ENCODE measurements at places on chromosomes 6 and 20.
A peak's percentile ranks its signal among the peaks of the same experiment; 100 is the strongest.

DNA sequence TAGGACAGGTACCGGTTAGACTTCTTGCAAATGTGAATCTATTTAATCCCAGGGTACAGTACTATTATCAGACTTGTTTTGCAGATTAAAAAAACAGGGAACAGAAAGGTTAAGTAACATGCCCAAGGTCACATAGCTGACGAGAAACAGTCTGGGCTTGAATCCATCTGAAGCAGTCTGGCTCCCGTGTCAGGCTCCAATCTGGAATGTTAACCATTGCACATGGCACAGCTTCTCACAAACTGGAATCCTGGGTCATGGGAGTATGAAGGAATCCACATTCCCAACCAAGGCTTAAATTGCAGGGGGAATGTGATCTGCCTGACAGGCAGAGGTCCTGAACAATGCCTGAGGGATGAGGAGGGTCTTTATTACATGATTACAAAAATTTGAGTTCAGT, 187.5 kb upstream of the SPTLC3 start:
- DNase-seq = no peak

DNA sequence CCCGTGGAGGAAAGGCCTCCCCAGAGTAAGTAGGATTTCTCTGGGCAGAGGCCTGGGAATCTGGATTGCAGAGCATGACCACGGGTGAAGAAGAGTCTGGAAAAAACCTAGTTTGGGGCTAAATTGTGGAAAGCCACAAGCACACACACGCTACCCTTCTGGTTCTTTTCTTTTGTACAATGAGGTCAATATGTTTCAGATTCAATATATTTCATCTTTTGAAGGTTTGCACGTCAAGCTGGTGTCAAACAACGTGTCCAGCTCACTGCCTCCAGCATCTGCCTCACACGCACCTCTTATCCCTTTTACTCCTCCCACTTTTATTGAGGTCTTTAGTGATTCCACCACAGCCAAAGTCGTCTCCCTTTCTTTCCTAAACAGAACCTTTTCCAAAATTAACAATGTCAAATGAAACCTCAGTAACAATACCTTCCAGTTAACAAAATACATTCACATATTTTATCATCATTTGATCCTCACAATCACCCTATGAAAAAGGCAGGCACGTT, 773 bp upstream of the EPB41L2 start:
- no peak for DNase-seq

GRCh38 chr6:7042654-7043545, 64.9 kb upstream of the RREB1 start:
- no peak for DNase-seq

GRCh38 chr6:167103041-167103891, 19.6 kb upstream of the CCR6 start:
- DNase-seq = no peak

DNA sequence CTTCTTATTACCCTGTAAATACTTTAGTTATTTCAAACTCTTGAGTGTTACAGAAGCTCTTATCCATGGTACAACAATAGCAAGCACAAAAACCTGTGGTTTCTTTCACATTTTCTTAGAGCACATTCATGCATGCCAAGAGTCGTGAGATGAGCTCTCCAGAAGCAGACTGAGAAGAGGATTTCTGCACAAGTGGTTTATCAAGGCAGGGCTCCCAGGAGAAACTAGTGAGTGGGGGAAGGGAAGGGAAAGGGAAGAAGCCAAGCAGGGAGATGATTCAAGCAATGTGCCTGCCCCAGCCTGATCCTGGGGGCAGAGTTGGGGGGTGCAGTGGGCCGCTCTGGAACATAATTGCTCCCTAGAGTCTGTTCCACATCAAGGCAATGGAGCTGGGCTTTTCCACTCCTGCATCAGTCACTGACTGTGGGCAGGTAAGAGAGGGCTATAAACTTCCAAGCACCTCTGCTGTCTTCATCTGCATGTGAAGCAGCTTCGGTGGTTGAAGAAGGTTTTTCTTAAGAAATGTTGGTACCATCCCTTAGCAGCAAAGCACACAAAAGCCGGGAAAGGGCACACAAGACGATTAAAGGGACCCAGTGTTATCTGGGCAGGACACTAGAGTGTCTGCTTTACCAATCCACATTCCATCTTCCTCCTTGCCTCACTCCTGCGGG, 152.1 kb downstream of the PLCB4 start:
- no peak for DNase-seq

DNA sequence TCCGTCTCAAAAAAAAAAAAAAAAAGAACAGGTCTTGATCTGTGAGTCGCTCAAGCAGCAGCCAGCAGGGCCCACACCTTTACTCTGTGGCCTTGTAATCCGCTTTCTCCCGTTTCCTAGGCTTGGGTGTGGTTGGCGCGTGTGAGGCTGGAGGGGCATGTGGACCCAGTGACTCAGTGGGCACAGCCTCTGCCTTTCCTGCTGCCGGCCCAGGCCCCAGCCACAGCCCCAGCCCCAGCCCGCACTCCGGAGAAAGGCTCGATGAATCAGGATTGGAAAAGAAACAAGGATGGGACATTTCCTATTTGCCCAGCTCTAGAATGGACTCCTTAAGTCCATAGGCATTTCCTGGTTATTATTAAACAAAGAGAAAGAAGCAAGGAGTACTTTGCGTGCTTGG, 4.3 kb downstream of the BHLHE23 start:
- DNase-seq = no peak

DNA sequence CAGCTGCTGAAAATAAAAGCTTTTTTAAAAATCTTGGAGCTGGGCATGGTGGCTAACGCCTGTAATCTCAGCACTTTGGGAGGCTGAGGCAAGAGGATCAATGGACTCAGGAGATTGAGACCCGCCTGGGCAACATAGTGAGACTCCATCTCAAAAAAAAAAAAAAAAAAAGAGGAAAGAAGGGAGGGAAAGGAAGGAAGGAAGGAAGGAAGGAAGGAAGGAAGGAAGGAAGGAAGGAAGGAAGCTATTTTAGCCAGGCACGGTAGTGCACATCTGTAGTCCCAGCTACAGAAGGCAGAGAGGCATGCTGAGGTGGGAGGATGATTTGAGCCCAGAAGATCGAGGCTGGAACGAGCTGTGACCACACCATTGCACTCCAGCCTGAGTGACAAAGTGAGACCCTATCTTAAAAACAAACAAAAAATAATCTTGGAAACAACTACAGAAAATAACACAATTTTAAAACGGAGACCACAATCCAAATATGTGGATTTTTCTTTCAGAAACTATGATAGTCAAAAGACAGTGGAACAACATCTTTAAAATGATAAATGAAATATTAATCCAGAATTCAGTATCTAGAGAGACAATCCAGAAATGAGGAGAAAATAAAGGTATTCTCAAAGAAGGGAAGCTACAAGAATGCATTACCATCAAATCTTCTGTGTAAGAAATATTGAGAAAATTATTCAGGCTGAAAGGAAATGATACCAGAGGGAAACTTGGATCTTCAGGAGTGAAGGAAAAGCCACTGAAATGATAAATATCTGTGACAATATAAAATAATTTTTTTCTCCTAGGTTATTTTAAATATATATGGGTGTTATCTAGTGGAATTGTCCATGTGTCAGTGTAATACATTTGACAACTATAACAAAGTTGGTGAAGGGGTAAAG, 182.0 kb downstream of the GPX5 start:
- no peak for DNase-seq

DNA sequence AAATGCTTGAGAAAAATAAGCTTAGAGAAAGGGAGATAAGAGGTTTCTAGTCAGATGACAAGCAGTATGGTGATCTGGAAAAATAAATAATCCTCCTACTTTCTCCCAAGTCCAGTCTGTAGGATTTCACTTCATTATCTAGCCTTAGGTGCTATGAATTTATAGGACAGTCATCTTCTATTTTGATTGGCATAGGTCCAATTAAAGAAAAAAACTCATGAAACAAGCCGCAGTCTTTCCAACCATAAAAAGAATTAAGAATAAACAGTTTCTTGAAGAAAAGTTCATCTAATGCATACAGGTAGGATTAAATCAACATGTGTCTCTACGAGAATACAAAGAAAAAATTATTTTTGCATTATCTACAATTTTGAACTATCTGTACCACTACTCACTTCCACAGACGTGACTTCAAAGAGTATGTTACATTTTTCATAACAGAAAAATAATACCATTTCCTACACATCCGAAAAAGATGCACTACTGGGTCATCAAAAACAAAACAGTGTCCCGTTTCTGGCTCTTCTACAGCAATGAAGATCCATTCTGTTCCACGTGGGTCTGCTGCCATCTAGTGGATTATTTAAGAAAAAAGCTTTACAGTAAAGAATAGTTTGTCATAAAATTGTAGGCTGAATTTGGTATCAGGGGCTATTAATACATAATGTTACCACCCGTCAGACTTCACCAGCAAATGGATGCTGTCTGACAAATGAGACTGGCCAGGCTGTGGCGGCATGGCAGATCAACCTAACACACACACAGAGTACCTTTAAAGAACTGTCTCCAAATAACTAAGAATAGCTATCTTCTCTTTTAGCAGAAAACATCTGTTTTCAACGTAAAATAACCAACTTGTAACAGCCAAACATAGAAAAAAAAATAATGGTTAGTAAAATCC, 28.9 kb downstream of the STX7 start:
- peak; percentile 58 for DNase-seq

- DNase-seq = peak; percentile 60
These were observed 5.9 kb downstream of the TMEM239 start for GRCh38 chr20:2822073-2822472.

DNA sequence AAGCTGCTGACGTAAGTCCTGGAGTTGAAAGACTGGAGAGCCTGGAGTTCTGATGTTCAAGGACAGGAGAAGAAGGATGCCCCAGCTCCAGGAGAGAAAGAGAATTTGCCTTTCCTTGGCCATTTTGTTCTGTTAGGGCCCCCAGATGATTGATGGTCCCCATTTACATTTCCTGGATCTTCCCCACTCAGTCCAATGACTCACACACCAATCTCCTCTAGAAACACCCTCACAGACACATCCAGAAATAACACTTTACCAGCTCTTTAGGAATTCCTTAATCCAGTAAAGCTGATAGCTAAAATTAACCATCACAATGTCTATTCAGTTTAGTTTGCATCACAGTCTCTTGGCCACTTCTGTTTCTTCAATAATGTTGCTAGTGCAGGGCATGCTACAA, 260.2 kb upstream of the IRAK1BP1 start:
- DNase-seq = no peak

DNA sequence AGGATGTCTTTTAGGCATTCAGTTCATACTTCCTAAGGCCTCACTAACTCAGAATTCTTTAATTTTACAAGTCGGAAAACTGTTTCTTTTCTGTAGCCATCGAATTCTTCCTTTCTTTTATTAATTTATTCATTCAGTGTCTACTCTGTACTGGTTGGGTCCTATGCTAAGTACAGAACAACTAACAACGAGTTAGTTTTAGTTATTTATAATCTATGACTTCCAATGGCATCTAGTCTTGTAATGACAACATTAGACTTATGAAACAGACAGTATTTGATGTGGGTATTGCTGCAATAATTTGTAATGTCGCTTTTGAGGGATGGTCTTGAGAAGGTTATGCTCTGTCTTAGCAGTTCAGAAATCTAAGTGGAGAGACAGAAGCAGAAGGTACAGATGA, 55.3 kb upstream of the TINAG start:
- no peak for DNase-seq
